ENCODE measurements at places on chromosomes 12 and 14.

DNA sequence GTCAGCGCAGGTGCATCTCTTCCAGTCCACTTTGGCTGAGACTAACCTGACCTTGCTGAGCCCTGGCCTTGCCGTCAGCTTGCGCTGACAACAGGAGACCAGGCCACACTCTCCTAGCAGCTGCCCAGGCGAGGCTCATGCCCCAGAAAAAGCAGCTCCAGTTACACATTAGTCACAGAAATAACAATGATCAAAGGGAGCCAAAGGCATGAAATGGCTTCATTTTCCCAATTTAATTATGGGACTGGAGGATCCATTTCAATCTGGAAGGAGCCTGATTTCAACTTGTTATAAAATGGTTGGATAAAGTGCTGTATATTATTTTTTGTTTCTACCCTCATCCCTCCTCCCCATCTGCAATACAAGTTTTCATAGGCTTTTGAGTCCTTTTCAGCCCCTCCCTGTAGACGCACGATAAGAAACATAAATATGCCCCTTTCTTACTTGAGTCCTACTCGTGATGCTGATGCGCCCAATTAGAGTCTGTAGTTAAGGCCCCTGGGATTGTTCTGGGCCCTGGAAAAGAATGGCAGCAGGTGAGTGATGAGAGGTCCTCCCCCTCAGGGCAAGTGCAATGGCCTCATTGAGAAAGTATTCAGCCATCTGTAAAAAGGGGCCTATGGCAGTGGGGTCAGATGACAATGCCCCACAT lies 376.0 kb downstream of the C12orf75 start:
- no peak for DNase-seq

DNA sequence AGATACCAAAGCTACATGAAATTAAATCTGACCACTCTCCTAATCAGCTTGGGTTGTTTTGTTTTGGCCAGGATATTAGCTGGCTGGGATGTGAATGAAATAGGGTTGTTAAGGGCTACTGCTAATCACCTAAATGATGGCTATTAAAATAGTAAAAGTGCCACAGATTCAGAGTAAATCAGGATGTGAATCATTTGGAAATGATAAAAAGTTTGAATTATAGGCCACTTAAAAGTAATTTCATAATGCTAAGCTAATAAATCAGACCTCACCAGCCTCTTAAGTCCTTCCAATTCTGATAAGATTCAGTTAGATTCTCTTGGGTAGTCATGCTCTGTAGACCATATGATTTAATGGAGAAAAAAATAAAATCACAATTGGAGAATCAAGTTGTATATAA lies 12.0 kb downstream of the HELB start:
- DNase-seq: no peak

- no peak for DNase-seq
Observed at GRCh38 chr14:33686218-33686617, 264.7 kb downstream of the EGLN3 start.

GRCh38 chr12:26845984-26846383 lies 13.0 kb upstream of the ITPR2 start:
- no peak for DNase-seq

DNA sequence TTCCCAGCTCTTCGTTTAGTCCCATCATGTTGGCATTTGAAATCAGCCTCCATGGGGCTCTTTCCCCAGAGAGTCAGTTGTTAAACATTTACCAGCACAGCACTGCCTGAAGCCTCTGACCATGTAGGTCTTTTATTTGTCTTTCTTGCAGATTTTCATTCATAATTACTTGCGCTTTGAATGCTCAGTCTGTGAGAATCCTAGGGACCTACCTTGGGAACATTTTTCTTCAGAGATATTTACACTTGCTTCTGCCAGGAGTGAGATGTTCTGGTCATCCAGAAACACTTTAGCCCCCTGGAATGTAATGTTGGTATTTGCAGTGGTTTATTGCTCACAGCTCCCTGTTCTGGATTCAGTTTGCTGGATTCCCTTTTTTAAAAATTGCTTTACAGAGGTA lies 41.7 kb downstream of the RPH3A start:
- no peak for DNase-seq

DNA sequence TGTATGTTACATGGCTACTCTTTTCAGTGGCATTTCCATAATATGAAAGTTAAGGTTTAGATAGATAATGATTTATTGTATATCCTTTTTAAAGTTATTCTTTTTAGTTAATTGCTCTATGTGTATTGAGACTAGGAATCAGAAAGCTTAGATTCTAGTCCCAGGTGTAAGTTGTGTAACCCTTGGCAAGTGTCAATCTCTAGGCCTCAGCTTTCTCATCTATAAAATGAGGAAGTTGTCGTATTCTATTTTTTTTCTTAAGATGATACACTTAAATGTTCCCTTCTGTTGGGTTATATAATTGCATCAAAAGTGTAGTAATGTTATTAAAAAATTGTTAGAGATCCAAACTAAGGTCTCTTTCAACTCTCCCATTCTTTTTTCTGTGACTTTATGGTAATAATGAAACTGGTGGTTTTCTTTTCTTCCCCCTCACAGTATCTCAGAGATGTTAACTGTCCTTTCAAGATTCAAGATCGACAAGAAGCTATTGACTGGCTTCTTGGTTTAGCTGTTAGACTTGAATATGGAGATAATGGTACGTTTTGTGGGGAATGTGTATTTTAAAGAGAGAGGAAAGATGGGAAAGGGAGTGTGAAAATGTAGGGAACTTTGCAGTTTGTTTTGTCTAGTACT lies 4.1 kb downstream of the RTRAF start:
- DNase-seq: no peak

DNA sequence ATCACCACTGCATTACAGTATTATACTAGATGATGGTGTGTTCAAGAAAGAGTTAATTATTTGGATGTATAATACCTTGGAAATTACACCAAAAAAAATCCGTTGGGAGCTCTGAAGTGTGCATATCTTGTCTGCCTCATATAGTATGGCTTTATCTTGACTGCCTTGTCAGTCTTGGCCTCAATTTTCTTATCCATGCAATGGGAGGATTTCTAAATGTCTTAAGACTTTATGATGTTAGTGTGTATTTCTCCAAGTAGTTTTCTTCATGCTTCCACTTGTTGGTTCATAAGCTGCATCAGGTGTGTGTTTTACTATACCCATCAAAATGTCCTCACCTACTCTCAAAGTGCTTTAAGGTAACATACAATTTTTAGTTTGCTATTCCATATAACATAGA lies 84.6 kb downstream of the FGD4 start:
- no peak for DNase-seq

- DNase-seq: no peak
Observed at GRCh38 chr12:123715195-123715594, 3.0 kb downstream of the ATP6V0A2 start.

DNA sequence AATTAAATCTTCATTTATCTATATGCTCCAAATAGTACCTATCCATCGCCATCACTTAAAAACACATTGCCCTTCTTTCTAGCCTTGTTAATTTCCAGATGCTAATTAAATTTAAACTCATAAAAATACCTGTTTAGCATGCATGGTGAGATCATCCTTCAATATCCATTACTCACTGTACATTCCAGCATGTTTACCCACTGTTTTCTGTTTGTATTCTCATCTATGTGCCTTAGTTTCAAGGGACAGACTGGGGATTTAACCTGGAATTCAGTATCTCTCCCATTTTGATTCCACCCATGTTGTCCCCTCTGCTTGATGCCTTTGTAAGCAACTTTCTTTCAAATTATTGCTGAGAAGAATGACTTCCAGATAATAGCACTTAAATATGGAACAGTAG lies 208.0 kb downstream of the SPTSSA start:
- DNase-seq: no peak

- no peak for DNase-seq
Observed at GRCh38 chr14:54252072-54252730, 144.6 kb upstream of the CDKN3 start.

GRCh38 chr14:99604766-99605298 lies 825 bp upstream of the CCDC85C start:
- peak; percentile 17 for DNase-seq

DNA sequence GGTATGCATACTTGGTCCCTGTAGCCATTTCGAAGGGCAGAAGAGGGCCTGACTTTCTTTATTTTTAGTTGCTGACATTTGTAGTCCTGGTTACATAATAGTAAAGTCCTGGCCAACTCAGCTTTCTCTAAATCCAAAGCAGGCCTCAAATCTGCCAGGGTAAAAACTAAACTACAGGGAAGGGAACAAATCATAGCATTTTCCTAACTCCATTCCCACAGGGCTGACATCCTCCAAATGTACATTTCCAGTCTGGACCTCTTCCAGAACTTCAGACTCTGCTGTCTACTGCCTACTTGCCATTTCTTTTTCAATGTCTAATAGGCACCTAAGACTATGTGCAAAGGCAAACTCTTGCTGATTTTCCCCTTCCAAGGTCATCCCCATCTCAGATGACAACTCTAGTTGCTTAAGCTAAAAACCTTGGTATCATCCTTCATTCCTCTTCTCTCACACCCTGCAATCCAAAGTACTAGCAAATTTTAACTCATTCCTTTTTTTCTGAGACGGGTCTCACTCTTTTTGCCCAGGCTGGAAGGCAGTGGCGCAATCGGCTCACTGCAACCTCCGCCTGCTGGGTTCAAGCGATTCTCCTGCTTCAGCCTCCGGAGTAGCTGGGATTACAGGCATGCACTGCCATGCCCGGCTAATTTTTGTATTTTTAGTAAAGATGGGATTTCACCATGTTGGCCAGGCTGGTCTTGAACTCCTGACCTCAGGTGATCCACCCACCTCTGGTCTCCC lies 2.0 kb downstream of the DDIT3 start:
- DNase-seq: no peak

- no peak for DNase-seq
Observed at GRCh38 chr14:33992274-33993007, 41.6 kb upstream of the EGLN3 start.

GRCh38 chr12:109421355-109422087 lies 55.6 kb downstream of the KCTD10 start:
- no peak for DNase-seq

DNA sequence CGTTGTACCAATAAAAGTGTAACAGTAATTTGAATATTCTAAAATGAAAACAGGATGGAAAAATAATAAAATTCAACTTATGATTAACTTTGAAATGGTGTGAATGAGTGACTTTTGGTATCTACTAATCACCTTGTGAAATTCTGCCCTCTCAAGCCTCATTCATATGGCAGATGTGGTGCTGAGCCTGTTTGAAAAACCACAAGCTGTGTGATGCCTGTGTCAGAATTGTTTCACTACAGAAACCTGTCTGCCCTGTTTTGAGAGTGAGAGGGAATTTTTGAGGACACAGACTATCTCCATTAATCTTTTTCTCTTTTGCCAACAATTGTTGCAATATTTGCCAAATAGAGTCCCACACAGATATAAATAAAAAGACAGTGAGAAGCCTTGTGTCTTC lies 3.9 kb upstream of the RNU6-7 start:
- no peak for DNase-seq

- peak; percentile 60 for DNase-seq
Observed at GRCh38 chr12:106841510-106842302, 67.2 kb downstream of the RIC8B start.

DNA sequence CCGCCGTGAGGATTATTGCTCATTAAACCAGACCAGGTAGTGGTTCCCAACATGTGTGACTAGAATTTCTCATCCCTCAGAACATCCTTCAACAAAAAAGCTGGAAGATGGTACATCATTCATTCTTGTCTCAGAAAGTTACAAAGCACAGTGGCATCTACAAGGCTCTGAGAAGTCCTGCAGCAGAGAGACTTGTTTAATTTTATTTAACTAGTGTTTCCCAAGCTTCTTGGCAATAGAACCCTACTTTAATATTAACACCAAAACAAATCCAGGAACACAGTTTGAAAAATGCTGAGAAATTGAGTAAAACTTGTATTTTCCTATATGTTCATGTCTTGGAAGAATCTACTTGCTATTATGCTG lies 54.8 kb downstream of the PLXNC1 start:
- DNase-seq: no peak

DNA sequence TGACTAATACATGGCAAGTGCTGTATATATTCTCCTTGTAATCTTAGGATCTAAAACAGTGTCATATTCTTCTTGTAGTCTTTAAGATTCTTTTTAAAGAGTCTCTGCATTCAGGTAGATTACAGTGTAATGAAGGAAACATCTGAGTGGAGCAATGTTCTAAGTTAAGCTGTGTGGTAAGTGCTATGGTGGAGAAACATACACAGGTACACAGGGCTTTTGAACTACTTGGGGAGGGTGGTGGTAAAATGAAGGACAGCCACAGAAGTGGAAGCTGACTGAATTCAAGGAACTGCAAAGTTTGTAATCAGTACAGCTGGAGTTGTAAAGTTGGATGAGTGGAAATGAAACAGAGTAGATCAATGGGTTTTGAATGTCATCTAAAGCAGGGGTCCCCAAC lies 27.8 kb downstream of the ACSS3 start:
- no peak for DNase-seq

DNA sequence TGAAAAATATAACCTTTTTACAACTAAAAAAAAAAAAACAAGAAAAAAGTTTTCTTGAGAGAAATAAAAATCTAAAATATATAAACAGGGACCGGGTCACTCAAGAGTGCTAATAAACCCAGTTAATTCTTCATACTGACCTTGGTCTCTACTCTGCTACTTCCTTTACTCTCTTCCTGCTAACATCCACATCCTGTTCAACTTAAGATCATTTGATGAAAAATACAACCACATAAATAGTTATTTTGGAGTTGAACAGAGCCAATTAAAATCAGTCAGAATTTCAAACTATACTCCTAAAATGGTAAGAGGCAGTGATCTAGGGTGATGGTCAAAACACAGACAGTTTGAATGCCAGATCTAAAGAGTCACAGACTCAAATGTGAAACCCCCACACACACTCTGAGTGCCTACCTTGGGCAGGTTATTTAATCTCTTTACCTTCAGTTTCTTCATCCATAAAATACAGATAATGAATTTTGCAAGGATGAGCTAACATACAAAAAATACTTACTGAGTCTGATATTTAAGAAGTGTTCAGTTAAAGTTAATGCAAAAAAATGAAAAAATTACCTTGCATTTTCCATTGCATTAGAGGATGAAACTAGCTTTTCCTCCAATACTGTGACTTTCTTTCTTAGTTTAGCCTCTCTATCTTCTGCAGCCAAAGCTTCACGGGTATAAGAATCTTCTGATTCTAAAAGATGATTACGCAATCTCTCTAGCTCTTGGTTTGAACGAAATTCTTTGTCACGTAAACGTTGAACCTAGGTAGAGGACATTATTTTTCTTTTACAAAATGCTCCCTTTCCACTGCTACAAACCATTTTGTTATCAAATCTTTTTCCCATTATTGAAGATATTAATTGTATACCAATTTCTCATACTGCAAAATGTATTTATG lies 40.9 kb downstream of the TRIP11 start:
- peak; percentile 27 for DNase-seq

- no peak for DNase-seq
Observed at GRCh38 chr14:104731320-104732294, 7.6 kb downstream of the ADSS1 start.

GRCh38 chr14:61003571-61003970 lies 22.5 kb downstream of the SLC38A6 start:
- no peak for DNase-seq

GRCh38 chr12:129873111-129873832 lies 30.6 kb downstream of the TMEM132D start:
- DNase-seq: no peak
